NB4 (cell line): ENCODE measurements at places on chromosomes 4 and X.

DNA sequence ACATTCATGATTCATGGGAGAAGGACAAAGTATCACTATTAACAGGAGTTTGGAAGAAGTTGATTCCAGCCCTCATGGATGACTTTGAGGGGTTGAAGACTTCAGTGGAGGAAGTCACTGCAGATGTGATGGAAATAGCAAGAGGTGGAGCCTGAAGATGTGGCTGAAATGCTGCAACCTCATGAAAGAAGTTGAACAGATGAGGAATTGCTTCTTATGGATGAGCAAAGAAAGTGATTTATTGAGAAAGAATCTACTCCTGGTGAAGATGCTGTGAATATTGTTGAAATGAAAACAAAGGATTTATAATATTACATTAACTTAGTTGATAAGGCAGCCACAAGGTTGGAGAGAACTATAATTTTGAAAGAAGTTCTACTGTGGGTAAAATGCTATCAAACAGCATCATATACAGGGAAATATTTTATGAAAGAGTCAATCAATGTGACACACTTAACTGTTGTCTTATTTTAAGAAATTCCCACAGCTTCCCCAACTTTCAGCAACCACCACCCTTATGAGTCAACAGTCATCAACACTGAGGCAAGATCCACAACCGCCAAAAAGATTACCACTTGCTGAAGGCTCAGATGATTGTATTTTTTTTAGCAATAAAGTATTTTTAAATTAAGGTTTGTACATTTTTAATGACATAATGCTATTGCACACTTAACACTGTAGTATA, 302.6 kb downstream of the CBLL2 start:
- no peak for DNase-seq

DNA sequence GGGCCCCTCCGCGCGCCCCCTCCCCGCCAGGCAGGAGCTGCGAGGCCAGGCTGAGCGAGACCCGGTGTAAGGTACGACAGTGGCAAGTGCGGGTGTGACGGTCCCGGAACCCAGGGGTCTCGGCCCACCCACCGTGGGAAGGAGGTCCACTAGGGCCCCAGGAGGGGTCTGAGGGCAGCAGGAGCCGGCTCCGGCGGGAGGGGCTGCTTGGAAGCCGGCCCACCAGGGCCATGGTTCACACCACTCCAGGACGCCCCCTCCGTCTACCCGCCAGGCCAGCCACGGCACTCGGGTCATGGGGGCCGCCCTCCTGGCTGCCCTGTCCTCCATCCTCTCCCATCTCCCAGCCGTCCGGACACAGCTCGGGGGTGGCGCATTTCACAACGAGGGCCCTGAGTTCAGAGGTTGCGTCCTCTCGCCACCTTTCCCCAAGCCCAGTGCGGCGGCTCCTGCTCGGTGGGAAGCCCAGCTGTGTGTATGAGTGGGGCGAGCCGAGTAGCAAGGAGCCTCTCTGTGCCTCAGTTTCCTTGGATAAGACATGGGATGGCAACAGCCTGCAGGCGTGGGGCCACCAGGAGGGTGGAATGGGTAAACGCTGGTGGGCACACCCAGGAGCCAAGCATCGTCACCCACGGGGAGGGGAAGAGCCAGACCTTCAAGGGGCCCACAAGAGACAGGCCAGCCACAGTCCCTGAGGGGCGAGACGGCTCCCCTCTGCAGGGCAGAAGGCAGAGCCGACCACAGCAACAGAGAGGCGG, 81.3 kb downstream of the FAM53A start:
- no peak for DNase-seq

- no peak for DNase-seq
These were observed 170.3 kb upstream of the KIT start for GRCh38 chr4:54487491-54487890.

DNA sequence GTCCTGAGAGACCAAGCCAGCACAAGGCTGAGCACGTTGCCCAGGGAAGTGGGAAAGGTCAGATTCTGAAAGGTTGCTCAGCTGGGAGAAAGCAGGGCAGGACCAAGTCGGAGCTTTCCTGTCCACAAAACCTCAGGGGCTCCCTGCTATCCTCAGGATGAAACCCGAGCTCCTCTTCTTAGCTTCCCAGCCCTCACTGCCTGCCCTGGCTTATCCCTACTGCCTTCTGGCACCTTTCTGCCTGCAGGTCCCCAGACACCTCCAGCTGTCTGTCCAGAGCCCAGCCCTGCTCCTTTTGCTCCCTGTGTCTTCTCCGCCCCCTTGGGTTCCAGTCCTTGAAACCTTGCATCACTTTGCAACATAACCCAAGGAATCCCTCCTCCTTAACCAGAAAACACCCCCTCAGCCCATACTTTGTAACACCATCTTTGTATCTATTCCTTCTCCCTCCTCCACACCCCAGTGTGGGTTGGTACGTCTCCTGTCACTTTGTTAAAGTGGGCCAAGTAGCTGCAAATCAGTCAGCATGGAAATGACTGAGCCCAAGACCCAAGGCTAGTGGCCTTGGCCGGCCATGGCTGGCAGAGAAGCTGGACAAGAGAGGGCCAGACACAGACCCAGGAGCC, 20.0 kb upstream of the PRRG3 start:
- DNase-seq = no peak

DNA sequence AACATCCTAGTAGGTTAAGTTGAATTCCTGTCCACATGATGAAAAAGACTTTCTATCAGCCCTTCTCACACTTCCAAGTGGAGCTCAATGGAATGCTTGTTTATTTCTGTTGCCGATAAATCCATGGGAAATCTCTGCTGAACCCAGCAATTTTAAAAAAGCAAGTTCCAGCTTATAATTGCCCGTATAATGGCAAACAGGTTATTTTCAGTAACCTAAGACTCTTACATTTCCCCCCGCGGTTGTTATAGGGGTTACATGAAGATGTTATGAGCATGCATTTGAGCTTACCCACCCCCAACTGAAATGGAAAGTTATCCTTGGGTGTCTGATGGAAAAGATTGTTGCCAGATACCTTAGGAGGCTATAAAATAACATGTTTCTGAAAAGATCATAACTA, 136.2 kb downstream of the PALLD start:
- DNase-seq = no peak

GRCh38 chr4:80237992-80238391, 28.5 kb upstream of the FGF5 start:
- DNase-seq = no peak

DNA sequence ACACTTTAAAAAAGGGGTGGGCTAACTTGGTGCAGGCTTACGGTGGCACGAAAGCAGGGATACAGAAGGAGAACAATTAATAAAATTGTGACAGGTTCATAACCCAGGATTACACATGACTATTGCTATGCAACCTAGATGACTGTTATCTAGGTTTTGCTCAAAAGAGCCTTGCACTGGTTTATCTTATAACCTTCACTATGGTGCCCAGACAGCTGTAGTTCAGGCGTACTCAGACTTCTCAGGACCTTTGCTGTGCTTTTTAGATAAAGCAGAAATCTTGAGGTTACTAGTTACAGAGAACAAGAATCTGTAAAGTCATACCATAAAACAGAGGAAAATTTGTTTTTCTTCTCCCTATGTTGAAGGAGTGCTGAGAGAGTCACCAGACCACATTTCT, 44.4 kb downstream of the UGT2A3 start:
- DNase-seq = no peak

- DNase-seq = peak; percentile 77
These were observed 24.2 kb upstream of the RASL11B start for GRCh38 chr4:52837716-52838558.

- DNase-seq = no peak
These were observed 319.1 kb upstream of the RPS6KA3 start for GRCh38 chrX:20585782-20586181.

DNA sequence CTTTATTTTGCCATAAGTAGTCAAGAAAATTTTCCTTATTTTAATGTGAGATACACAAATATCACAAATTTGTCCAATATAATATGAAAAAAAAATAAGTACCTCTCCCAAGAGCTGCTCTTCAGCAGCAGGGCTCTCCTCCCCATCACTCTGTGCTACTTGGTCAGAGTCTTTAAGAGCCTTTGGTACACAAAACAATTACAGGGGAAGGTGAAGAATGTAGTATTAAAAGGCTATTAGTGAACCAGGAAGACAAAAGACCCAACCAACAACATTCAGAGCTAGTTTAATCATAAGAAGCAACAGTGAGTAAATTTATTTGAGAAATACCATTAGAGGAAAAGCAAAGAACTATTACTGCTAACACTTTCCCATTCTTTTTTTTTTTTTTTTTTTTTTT, 29.4 kb downstream of the SEC31A start:
- no peak for DNase-seq

- DNase-seq = no peak
These were observed 39.3 kb upstream of the NSG1 start for GRCh38 chr4:4347585-4347984.

DNA sequence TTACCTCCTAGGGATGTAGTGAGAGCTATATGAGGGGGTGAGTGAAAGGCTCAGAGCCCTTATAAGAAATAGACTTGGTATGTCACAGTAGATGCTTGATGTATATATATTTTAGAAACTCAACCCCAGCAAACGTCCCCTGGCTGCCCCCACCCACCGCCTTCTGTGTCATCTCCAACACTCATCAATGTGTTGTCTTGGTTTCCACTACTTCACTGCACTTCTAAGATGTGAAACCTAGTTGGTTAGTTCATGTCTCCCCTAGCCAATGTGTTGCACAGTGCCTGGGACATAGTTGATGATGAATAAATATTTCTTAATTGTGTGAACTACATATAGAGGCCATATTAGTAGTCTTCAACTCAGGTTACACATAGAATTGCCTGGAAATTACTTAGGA, 4.4 kb downstream of the FGFBP2 start:
- DNase-seq = no peak

DNA sequence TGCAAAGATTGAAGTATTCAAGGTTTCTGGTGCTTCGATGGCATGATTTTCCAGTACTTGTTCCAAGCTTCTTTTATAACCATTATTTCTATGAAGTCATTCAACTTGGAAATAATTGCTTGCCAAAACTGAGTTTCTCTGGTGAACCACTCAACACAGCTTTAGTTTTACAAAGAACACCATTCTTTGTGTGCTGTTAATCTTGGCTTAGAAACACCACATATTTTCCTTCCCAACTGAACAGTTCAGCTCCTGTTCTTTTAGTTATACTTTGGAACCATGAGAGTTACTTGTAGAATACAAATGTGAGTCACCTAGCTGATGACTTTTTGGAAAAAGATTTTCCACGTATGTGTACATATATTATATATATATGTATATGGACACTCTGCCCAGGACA, 32.7 kb downstream of the TMEM47 start:
- DNase-seq = no peak

DNA sequence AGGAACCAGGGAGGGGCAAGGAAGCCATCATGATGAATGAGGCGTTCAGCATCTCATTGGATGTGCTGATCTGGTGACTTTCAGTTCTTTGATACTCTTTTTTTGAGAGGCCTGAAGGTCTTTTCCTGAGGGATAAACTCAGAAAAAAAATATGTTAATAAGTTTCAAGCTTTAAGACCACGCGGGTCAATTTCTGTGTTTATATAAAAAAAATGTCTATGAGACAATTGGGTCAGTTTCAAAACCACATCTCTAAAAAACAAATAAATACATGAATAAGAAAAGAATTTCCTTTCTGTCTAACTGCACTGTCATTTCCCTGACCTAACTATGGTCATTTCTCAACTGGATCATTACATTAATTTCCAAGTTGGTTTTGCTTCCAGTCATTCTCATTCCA, 62.6 kb downstream of the TRIML1 start:
- no peak for DNase-seq

- no peak for DNase-seq
These were observed 40.9 kb upstream of the CPLX1 start for GRCh38 chr4:866761-867390.

- DNase-seq = peak; percentile 33
These were observed 49.8 kb downstream of the TMEM144 start for GRCh38 chr4:158259955-158260575.

DNA sequence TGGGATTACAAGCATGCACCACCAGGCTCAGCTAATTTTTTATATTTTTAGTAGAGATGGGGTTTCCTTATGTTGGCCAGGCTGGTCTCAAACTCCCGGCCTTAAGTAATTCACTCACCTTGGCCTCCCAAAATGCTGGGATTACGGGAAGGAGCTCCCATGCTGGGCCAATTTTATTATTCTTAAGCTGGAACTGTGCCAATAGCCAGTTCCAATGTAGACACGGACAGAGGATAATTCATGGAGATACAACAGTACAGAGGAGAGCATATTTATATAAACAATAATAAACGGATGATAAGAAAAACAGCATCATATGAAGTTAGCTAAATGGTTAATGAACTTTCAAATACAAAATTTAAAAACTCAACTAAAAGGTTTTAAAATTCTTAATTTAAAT, 87.8 kb downstream of the PPA2 start:
- no peak for DNase-seq

- DNase-seq = no peak
These were observed 3.2 kb upstream of the GRSF1 start for GRCh38 chr4:70842761-70843435.

DNA sequence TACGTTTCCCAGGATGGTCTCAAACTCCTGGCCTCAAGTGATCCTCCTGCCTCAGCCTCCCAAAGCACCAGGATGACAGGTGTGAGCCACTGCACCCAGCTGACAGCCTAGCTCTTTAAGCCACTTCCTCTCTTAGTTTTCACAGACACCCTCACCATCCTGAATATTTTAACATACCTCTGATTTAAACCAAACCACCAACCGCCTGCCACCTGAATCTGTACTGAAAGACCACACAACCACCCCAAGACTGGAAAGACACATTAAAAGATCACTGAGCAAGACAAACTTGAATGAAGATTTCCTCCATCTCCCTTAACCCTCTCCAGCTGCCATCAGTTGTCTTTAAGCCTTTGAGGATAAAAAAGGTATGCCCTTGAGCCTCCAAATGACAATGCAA, 110.6 kb downstream of the SH3KBP1 start:
- DNase-seq = peak; percentile 20

GRCh38 chr4:103032574-103032973, 13.1 kb upstream of the SLC9B1 start:
- peak; percentile 75 for DNase-seq

DNA sequence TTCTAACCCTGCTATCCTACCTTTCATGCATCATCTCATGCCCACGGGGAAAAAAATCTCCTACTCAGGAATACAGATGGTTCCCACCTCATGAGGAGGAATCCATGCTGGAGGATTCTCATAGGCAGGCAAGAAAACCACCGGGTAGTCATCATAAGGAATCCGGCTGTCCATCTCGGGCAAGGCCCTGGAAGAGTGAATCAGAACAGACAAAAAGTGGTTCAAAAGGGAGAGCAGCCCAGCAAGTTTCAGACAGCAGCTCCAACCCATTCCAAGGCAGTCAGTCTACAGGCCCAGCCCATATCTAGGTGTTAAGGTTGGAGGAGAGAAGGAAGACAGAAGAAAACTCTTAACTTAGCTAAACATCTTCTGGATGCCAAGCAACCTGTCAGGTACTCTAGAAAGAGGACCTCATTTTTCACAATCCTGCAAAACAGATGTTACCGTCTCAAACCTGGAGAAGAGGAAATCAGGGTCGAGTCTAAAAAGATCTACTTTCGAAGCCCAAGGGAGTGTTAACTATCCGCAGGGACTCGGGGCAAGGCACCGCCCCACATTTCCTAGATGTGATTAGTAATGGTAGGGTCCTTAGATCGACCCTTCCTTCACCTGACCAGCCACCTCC, 447 bp downstream of the PDZD11 start:
- no peak for DNase-seq
